ENCODE measurements at places on chromosomes 6 and 20.

- DNase-seq: no peak
These were observed 70.6 kb upstream of the PMEPA1 start for GRCh38 chr20:57780398-57780797.

GRCh38 chr6:10175362-10175761, 239.5 kb downstream of the TFAP2A start:
- DNase-seq: no peak

DNA sequence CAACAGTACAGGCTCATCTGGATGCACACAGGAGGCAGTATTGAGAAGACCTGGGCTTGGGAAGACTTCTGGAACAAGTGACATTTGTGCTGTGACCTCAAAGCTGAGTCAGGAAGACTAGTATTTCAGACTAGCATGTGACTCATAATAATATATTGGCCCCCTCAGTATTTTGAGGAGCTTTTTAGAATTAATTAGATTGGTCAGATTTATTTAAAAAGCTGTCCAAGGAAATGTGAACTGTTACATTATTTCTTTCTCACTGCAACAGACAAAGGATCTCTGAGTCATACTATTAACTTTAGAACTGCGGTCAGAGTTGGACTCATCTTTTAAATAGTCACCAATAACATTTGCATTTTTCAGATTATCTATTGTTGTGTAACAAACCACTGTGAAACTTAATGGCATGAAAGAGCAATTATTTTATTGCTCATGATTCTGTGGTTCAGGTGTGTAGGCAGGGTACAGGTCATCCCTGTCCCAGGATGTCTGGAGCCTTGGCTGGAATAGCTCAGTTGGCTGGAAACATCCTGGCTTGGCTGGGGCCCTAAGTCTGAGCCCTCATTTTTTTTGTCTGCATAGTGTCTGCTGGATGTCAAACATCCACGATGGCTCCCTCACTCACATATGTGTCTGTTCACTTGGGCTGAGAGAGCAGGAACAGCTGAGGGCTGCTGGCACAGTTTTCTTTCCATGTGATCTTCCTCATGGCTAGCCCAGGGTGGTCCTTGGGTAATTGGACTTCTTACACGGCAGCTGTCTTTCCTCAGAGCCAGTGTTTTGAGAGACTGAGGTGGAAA, 46.9 kb downstream of the MAP3K4 start:
- DNase-seq: peak; percentile 71

DNA sequence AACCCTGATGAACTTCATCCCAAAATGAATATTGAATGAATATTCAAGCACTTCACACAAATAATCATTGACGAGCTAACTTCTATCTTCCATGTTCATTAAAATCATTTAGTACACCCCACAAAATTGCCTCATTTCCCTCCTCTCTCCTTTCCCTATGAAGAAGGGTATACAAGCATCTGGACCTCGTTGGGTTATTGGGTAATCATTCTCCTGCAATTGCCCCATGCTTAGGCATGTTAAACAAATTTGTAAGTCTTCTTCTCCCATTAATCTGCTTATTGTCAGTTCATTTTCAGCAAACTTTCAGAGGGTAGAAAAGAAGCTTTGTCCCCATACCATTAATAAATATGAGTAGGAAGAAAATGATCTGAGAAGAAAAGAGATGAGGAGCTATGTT, 27.6 kb downstream of the PRKN start:
- no peak for DNase-seq

- no peak for DNase-seq
These were observed 258.1 kb upstream of the EPHA7 start for GRCh38 chr6:93677264-93677965.
